ENCODE measurements at places on chromosomes 4 and X.

DNA sequence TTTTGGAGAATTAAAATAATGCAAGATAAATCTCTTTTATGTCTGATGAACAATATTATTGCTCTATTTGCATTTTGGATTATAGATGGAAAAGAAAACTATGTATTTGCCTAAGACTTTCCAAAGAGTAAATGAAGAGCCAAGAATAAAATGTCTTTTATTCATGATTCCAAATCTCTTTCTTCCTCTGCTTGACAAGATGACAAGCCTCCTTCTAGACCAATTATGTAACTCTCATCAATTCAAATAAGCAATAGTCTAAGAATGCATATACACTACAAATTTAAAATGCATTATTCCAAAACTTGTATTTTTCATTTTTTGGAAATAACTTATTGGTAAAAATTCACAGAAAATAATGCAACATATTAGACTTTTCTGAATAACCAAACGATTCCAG lies 377.3 kb downstream of the GASK1B start:
- DNase-seq: no peak

GRCh38 chrX:132831336-132831973 lies 127.0 kb downstream of the HS6ST2 start:
- no peak for DNase-seq

DNA sequence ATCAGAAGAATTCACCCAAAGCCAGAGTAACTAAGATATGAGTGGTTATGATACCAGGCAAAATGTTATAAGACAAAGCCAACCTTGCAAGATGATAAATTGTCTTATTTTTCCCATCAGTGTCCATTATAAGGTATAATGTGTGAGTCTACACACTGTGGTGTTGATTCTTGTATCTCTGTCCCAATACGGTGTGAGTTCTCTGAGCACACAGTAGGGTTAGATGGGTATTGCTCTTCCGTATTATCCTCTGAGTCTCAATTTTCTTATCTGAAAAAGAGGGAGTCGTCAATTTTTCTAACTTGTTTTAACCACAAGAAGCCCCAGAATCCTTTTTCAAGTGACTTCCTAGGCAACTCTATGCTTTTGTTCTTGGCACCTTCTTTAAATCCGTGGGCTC lies 69.9 kb downstream of the HMGB2 start:
- DNase-seq: no peak

DNA sequence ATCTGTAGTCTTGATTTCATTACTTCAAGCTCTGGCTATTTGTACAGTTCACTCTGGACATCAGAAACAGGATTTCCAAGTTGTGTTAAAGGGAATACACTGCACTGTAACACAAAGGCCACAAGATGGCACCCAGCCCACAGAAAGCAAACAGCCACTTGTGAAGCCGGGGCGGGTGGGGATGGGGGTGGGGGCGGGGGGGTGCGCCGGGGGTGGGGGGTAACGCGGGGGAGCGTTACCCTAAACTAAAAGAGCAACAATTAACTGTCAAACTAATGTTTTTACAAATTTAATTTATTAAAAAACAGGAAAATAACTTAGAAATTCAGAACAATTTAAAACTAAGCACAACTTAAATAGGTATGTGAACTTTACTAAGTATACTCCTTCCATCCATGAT lies 27.3 kb downstream of the PRDX4 start:
- DNase-seq: peak; percentile 70

GRCh38 chr4:145828802-145829485 lies 109.7 kb downstream of the ZNF827 start:
- no peak for DNase-seq

DNA sequence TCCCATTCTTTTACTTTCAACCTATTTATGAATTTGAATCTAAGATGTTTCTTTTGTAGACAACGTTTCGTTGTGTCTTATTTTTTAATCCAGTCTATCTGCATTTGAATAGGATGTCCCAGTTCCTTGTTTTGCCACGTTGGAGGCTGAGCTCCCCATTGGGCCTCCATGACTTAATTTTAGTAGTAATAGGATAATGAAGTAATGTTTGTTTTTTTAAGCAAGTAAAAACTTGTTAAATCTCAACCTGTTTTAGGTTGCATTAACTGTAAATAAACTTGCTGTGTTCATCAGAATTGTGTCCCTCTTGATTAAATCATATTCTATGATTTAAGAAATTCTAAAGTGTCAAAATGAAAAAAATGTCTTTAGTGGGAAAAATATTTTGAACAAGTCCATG lies 25.3 kb downstream of the SLAIN2 start:
- no peak for DNase-seq

DNA sequence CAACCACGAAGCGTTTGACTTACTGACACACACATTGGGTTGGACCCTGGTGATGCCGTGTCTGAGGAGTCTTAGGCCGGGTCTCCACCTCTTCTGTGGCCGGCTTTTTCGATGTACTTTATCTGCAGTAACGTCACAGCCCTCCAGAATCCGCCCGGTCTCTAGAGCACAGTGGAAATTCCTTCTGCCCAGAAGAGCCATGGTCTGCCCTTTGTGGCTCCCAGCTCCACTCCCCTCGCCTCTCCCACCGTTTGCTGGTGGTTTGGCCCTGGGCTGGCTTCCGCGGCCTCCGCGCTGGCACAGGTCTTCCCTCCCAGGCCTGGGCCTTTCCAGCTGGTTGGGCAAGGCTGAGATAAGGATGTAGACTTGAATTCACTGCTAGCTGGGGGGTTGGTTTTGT lies 4.3 kb downstream of the MAEA start:
- peak; percentile 24 for DNase-seq

GRCh38 chr4:161519611-161520010 lies 644.2 kb downstream of the FSTL5 start:
- no peak for DNase-seq

DNA sequence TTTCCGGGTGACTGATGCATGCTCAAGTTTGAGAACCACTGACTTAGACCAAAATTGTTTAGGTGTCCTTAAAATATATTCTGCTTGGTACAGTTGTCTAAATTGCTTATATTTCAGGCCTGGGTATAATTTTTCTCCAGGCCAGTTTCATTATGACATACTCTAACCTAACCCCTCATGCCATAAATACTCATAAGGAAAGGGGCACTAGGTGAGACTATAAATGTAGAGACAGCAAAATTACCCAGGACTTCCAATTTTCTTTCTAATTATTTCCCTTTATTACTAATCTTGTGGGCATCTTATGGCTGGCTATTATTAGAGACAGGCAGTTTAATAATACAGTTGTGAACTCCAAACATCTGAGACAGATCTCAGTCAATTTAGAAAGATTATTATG lies 150.2 kb downstream of the RRAGB start:
- no peak for DNase-seq

- DNase-seq: no peak
Measured at GRCh38 chr4:79088946-79089691, 149.9 kb upstream of the PAQR3 start.

DNA sequence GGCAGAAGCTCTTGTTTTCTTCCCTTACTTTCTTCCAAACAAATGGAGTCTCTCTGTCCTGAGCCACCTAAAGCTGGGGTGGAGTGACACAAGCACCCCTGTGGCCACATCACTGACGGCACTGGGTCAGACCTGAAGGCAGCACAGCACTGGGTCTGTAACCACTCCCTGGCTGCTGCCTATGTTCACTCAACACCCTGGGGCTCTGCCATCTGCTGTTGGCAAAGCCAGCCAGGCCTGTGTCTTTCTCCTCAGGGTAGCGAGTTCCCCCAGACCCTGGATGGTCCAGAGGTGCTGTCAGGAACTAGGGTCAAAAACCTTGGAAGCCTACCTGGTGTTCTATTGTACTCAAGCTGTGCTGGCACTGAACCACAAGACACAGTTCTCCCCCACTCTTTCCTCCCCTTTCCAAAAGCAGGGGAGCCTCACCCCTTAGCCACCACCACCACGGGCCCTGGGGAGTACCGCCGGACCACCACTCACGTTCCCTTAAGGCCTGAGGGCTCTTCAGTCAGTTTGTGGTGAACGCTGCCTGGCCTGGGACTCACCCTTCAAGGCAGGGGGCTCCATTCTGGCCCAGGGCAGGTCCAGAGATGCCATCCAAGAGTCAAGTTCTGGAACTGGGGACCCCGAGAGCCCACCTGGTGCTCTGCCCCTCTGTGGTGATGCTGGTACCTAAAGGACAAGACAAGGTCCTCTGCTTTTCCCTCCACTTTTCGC lies 31.5 kb downstream of the TMEM271 start:
- DNase-seq: no peak

GRCh38 chrX:106039920-106040319 lies 1.4 kb upstream of the SERPINA7 start:
- DNase-seq: no peak

- DNase-seq: peak; percentile 57
Measured at GRCh38 chr4:145507636-145508035, 26.0 kb downstream of the SMAD1 start.

DNA sequence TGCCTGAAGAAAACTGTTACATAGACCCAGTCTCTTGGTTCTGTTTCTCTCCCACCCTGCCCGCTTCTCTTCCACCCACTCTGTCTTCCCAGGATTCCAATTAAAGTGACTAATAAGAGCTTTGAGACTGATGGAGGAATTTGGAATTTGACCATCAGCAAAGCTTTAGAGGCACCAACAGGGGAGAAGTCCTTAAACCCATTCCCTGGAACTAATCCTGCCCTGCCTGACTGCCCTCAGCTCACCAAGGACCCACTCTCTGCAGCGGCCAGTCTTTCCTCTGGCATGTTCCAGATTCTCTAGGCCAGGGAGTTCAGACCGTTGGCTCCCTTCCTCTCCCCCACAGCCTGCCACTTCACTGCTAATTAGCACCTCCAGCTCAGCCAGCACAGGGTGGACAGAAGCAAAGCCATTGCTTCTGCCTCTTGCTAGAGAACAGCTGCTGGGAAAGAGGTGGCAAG lies 23.9 kb downstream of the SCD5 start:
- peak; percentile 3 for DNase-seq

GRCh38 chr4:75169020-75169419 lies 236.1 kb downstream of the PARM1 start:
- no peak for DNase-seq

GRCh38 chr4:125677665-125678307 lies 363.0 kb downstream of the FAT4 start:
- peak; percentile 10 for DNase-seq

GRCh38 chrX:85024044-85024443 lies 20.4 kb downstream of the APOOL start:
- no peak for DNase-seq

GRCh38 chr4:153705743-153706468 lies 21.8 kb downstream of the TLR2 start:
- DNase-seq: no peak

DNA sequence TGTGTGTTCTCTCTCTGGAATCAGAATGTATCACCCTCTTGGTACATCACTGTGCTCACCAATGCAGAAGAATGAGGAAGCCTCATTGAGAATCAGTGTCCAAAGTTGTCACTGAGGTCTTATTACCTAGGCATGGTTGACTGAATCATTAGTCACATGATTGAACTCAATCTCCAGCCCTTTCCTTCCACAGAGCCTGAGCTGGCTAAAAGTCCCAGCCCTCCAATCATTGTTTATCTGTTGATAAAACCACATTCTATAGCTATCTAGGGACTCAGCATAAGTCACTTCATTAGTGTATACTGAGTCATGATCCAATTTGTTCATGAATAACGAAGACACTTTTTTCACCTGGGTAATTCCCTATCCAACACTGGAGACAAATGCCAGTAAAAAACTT lies 396.8 kb downstream of the TRAM1L1 start:
- DNase-seq: peak; percentile 5

DNA sequence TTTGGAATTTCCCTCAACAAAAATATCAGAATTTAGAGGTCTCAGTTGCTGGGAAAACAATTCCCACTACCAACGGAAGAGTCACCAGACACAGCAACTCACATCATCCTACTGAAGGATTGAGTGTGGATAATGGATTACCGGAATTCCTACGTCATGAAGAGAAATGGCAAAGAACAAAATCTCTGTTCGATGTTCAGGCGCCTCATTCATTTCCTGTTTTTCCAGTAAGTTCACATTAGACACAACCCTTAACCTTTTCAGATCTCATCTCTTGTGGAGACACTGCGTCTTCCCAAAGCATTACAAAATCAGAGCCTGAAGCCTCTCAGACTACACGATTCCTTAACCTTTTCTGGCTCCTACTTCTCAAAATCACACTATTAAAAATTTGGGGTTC lies 58.5 kb upstream of the CPEB2 start:
- DNase-seq: no peak

DNA sequence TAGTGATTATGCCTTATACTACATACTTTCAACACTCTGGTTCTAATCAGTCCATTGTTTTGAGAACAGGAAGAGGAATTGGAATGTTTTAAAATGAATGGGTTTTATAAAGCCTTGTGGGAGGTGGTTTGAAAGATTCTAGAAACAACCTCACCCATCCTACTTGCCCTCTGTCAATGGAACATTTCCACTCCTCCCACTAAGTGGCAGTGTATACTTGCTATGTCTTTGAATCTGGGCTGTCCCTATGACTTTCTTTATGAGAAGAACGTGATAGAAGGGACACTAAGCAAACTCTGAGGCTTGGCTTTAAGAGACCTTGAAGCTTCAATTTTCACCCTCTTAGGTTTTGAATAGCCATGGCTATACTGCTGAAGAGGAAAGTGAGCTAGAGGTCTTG lies 611.2 kb downstream of the PPP4R3C start:
- peak; percentile 1 for DNase-seq

DNA sequence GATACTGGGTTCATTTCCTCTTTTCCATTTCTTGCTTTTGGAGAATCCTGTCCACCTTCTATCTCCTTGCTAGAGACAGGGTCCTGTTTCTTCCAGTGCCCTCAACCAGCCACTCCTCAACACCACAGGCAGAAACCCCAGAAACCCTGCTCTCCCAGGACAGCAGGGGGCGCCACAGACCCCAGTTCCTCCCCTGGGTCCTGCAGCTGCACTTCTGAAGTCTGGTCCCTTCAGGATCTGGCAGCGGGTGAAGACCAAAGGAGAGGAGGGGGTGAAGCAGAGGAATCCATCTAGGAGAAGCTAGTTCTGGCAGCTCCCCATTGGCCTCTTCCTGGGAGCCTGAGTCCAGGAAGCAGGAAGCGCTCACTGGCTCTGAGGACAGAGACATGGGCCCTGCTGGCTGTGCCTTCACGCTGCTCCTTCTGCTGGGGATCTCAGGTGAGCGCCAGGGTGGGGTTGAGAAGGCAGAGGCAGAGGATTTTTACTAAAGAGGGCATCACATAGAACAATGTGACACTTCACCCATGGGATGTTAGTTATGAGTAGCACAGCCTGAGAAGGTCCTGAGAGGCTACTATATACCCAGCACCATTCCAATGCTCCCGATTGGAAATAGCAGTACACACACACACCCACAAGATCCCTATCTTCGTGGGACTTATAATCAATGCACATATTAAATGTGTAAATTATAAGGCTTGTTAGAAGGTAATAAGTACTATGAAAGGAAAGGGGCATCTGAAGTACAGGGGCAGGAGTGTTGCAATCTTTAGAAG lies at the start of gene PRSS48:
TSS of gene PRSS48 (plus strand) at position 375 of the 776 bp plus-strand sequence. CDS start at position 387, 12 bp downstream.
- peak; percentile 39 for DNase-seq
